ENCODE measurements at places on chromosomes 5 and 9.

DNA sequence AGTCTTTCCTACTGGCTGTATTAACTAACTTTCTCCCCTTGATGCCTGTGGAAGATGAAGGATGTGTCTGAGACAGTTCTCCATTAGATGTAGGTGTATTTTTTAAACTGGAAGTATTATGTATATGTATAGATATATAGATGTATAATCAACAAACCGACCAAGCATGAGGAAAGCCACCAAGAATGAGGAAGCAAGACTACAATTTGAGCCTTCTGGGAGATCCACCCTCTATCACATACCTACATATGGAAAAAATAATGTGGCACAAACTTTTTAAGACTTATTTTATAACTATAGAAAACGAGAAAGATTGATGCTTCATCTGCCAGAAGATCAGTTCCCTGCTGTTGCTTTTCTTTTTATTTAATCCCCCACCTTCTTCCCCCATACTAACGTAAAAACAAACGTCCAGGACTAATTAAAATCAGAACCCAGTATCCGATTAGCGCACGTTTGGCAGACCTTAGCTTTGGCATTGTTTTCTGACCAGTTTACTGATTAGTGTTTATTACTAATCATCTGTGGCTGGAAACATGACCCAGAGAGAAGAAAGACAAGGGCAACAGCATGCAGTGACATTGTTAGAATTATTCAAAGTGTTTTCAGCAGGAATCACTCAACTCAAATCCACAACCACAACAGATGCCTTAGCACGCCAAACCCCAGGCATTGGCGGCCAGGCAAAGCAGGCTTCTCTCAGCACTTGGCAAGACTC, 490.2 kb downstream of the EBF1 start:
- no peak for DNase-seq

- peak; percentile 22 for DNase-seq
Observed at GRCh38 chr5:41869151-41869723, 988 bp downstream of the OXCT1 start.

DNA sequence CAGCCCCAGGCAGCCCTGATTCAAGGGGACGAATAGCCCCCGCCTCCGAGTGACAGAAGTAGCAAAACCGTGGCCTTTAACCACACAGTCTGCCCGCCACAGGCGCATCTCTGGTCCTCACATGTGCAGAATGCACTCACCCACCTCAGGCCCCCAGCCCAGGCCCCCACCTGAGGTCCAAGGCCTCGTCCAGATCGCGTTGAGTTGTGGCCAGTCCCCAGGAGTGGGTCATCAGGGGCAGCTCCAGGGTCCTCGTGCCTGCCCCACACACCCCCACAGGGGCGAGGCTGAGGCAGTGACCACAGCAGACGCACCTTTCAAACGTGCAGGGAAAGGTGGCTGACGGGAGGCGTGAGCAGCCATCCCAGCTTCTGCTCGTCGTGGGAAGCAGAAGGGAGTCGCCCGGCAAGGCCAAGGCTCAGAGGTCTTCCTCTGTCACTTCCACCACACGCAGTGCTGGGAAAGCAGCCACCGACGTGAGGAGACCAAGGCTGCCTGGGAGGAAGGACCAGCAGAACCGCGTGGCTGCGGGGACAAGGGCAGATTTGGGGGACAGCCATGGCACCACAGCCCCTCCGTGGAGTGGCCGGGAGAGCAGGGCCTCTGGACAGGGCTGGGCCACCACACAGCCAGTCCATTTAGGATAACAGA, 77.8 kb upstream of the OTULINL start:
- no peak for DNase-seq

- peak; percentile 34 for DNase-seq
Observed at GRCh38 chr9:105901514-105902109, 207.3 kb downstream of the TMEM38B start.

DNA sequence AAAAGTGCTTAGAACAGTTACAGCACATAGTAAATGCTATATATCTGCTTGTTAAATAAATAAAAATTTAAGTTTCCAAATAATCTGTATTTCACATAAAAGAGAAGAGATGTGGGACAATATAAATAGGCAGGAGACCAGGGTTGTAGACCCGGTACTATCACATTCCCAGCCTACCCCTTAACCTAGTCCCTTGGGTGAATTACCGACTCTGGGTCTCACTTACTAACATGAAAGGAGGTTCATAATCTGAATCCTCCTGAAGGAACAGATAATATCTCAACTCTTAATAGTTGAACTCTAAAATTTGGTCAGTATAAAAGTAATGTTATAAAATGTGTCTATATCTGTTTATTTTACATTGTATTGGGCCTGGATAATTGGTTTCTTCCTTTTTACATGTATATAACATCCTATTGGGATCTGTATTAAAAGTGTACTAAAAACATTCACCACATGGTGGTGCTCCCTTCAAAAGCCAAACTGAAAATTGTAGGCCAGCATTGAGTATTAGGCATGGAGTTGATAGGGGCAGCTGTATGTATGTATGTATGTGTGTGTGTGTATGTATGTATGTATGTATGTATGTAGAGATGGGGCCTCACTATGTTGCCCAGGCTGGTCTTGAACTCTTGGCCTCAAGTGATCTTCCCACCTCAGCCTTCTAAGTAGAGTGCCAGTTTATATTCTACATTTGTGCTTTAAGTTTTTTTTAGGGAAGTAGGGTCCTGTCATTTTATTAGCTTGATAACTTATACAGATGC, 64.2 kb upstream of the ABL1 start:
- DNase-seq: peak; percentile 85

GRCh38 chr9:91122755-91123154, 239.0 kb downstream of the AUH start:
- DNase-seq: no peak

DNA sequence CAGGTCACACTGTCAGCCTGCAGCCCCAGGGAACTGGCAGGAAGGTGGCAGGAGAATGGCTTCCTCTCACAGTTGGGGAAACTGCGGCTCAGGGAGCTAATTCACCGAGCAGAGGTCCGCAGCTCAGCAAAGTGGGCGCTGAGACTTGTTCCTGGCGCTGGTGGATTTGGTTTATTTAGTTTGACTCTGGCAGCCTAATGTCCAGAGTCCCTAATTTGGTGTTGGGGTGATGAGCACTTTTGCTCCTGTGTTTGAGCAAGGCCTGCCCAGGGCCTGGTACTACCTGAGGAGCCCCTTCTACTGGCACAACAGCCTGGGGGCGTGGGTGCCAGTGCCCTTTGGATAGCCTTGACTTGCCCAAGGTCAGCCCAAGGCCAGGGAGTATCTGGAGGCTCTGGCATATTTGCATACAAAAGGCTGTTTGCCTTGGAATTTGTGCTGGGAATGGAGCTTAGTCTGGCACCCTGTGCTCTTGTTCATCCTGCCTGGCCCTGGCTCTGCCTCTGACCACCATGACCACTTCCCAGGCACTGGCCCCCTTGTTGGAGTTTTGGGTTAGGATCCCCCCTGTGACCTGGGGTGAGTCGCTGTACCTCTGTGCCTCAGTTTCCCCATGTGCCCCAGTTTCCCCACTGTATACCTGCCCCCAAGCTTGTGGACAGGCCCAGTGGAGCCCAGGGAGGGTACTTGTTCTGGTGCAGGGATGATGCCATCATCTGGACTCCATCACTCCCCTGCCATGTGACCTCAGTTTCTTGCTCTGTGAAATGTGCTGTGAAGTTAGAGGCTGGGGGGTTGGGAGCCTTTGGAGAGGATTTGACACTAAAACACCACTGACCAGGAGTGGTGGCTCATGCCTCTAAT, 1.4 kb downstream of the SUSD3 start:
- DNase-seq: no peak

- peak; percentile 50 for DNase-seq
Observed at GRCh38 chr9:13823026-13823425, 490.9 kb downstream of the NFIB start.

GRCh38 chr5:137631453-137631852, 104.4 kb downstream of the KLHL3 start:
- DNase-seq: no peak

DNA sequence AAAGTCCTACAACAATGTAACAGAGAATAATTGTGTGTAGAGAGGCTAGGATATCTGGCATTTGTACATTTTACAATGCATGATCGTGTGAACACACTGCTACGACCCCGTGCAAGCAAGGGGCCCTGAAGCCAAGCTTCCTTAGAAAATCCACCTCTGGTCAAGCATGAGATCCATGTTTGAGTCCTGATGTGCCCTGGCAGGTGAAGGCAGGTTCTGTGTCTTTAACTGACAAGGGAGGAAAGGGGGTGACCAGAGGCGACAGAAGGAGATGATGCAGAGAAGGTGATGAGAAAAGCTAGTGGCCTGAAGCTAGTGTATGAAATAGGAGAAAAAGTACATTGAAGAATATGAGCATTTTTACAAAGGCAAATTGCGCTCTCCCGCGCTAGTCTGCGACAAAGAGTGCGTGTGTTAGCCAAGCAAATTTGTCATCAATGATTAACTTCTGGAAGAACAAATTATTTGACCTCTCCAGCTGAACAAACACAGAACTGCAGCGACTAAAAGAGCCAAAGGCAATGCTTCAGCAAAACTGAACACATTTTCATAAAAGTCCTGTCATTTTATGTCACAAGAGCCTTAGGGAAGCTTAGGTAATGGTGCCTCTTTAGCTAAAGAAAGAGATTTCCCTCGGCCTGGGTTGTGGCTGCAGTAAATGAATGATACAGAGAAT, 101.7 kb upstream of the DAPK1 start:
- no peak for DNase-seq

GRCh38 chr5:37568893-37569292, 189.8 kb downstream of the WDR70 start:
- DNase-seq: no peak

DNA sequence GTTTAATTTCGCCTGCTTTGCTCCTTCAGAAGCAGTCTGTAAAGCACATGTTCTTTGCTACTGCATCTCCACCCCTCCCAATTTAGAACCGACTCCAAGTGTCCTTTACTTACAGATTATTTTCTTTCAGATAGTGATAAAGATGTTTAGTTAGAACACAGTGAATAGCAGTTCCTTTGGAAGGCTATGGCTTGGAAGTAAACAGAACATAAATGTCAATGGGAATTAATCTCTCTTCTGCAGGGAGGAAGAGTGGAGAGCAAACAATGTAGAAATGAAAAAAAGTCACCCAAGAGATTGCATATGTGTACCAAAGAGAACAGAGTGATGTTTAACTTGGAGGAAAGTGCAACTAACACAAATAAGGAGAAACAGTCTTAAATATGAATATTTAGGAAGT, 4.2 kb upstream of the CARTPT start:
- DNase-seq: no peak

DNA sequence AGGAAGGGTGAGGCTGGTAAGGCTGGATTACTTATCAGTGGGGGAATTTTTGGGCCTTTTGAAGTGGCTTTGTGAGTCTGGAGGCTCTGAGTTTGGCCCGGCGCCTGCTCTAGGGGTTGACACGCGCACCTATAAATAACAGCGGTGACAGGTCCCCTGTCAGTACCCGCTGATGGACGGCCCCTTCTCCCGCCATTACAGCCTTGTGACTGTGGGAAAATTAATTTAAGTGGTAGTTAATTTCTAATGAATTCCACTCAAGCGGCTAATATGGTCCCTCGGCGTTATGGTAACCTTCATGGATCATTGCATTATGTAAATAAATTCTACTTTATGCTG, 16.5 kb downstream of the MRPL36 start:
- DNase-seq: no peak

Data from cardiac fibroblast (primary cell).